ENCODE measurements at places on chromosomes 2 and 18.

GRCh38 chr2:199680482-199680881, 170.5 kb downstream of the FTCDNL1 start:
- no peak for DNase-seq

DNA sequence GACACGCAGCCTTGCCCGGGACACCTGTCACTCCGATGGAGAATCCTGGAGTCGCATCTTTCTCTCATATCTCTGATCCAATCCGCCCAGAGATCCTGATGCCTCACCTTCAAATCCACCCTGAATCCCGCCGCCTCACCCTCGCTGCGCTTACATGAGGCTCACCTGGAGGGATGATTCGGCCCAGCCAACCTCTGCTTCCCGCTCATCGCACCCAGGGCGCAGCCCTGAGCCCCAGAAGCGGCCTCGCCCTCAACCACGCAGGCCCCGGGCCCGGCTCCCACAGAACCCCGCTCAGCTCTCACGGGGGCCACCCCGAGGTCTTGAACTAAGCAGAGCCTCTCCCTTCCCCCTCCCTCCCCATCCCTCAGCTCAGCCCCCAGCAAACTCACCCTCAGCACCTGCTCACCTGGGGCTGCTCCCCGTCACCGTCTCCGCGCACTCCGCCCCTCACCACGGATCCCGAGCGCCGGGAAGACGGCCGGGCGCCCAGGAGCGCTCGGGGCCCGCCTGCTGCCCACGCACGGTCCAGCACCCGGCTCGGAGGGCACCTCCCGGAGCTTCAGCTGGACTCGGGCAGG, 160.0 kb downstream of the NDUFA10 start:
- no peak for DNase-seq

- no peak for DNase-seq
These were observed 79.7 kb downstream of the GBX2 start for GRCh38 chr2:236088368-236089057.

DNA sequence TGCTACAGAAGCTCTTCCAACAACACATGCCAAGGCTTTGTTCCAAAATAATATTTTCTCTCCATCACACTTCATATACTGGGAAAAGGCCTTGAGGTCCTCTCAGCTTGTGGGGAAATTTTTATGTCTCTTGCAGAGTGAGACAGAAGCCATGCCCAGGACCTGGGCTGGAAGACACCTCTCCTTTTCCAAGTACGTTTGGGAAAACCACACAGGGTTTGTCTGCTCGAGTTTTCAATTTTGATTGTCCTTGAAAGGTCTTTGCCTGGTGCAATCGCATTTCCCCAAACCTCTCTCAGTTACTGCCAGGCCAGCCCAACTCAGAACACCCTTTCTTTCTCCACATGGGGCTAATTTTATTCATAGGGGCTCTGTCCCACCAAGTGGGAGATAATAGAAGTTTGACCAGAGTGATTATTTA, 272.2 kb downstream of the OSR1 start:
- no peak for DNase-seq

DNA sequence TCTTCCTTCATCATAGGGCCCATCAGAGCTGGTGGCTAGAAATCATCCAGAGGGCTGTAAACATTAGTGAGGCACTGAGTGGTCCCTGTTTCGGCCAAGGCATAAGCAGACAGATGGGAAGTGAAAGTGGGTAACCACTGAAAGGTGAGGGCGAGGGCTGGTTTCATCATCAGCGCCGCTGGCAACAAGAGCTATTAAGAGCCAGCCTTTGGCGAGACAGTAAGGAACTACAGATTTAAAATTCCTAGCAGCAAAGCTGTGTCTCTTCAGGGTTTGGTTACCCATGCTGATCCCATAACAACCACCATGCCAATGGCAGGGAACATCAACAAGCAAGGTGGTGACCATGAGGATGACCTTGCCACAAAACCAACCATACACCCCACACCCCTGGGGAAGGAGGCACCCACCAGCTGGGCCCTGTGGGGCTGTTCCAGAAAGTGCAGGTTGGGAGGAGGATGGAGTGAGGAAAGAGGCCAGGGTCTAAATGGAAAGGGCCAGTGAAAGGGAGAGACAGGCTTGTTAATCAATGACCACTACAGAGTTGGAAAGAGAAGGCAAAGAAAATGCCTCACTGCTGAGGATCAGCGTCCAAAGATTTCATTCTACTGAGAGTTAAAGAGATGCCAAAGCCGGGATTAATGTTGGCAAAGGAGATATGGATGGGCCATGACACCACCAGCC, 9.0 kb upstream of the SLC20A1 start:
- no peak for DNase-seq
